ENCODE measurements at places on chromosomes 6 and 20. TPM values are rescaled to one million over a fixed set of nuclear protein-coding genes. Genes with fewer than 3 reads are reported as not detected.
A peak's percentile ranks its signal among the peaks of the same experiment; 100 is the strongest.

GRCh38 chr6:7243179-7243981 lies 69.6 kb downstream of the SSR1 start:
- H3K27ac ChIP-seq = peak overlapping the region; percentile 84
- H3K36me3 ChIP-seq = peaks cover 38% of the 10 kb centered on the region
- no peaks in the 10 kb centered on the region for H3K27me3 ChIP-seq
- no peak overlapping the region for H3K4me3 ChIP-seq

Gene GTSF1L
- not detected for total RNA-seq

DNA sequence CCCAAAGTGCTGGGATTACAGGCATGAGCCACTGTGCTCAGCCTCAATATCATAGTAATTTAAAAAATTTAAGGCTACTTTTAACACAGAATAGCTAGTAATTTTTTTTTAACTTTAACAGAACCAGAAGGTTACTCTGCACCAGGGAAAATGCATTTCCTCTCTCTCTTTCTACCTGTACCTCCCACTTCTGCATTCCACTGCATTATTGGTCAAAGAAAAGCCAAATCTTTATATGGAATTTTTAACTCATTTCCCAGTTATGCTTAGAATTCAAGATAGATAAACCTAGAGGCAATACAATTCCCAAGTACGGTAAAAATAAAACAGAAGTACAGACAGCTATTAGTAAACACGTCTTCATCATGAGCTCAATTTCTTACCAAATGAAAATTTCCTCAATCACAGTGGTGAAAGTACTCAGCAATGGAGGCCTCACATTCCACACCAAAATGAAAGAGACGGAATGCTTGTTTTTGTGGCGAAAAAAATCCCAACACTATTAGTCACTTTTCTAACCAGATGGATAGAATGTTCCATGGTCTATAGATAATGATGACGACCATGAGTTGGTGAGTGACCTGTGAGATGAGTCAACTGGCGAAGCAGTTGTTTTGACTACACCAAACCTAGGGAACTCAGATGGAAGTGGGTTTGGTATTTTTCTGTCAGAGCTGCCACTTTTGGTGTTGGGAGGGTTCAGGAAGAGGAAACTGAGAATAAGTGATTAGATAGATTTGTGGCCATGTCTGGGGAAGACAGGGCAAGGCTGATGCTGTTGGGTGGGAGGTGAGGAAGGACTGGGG lies 104.7 kb upstream of the SGK1 start:
- H3K4me3 ChIP-seq = no peak overlapping the region
- H3K4me1 ChIP-seq = no peaks in the 10 kb centered on the region
- DNase-seq = no peak
- H3K27me3 ChIP-seq = no peaks in the 10 kb centered on the region
- H3K36me3 ChIP-seq = no peaks in the 10 kb centered on the region
- H3K27ac ChIP-seq = no peak overlapping the region

Gene POPDC3
- not detected for total RNA-seq

DNA sequence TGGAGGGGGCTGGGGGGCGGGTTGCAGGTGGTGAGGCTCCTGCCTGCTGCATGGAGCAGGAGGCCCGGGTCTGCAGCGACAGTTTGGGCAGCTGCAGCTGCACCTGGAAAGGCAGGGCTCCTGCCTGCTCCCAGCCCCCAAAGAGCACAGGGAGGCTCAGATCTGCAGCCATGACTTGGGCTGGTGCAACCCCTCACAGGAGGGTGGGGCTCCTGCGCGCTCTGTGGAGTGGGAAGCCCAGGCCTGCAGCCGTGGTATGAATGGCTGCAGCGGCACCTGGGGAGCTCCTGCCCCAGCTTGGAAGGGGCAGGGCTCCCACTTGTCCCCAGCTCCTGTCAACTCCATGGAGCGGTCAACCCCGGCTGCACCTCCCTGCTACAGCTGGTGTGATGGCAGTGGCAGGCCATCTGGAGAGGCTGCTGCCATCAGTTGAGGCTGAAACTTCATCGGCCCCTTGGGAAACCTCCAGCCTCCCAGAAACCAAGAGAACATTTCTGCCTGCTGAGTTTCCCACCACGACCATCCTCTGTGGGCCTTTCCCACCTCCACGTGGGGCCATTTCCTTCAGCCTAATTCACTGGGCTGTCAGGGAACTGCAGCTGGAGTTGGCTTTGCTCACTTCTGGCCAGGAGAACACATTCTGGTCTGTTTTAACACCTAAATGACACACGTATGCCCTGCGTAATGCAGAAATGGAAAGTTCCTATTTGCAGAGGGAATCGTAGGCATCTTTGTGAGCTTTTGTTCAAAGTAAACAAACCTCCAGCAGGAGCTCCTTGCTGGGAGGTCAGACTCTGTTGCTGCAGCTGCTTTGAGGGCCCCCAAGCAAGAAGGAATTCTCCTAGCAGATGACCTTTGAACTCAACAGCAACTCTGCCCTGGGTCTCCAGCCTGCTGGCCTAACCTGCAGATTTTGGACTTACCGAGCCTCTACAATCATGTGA lies 429.0 kb downstream of the PREX1 start:
- no peaks in the 10 kb centered on the region for H3K36me3 ChIP-seq
- no peaks in the 10 kb centered on the region for H3K27me3 ChIP-seq
- no peak overlapping the region for H3K4me3 ChIP-seq
- H3K4me1 ChIP-seq = no peaks in the 10 kb centered on the region
- no peak overlapping the region for H3K27ac ChIP-seq

Gene BLTP3A
- total RNA-seq = 5.3 TPM

GRCh38 chr6:11700118-11700718 lies 78.4 kb downstream of the ADTRP start:
- H3K27ac ChIP-seq = no peak overlapping the region
- no peak overlapping the region for H3K4me3 ChIP-seq
- no peak for DNase-seq

- no peaks in the 10 kb centered on the region for H3K36me3 ChIP-seq
- H3K4me1 ChIP-seq = no peaks in the 10 kb centered on the region
- DNase-seq = no peak
Observed at GRCh38 chr20:18983796-18984195, 170.2 kb downstream of the SCP2D1 start.

DNA sequence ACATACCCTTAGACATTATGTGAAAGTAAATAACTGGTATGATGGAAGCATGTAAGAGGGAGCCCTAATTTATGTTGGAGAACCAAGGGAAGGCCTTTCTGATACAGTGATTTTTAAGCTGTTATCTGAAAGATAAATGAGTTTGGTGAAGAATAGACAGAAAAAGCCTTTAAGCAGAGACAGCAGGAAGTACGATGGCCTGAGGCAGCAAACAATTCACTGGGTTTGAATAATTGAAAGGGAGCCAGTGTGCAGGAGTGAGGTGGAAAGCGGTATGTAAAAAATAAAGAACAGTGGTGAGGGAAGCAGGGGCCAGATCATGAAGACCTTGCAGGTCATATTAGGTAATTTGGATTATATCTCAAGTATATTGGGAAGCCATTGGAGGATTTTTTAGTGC lies 4.1 kb upstream of the RAB23 start:
- no peaks in the 10 kb centered on the region for H3K36me3 ChIP-seq
- H3K4me1 ChIP-seq = no peaks in the 10 kb centered on the region

DNA sequence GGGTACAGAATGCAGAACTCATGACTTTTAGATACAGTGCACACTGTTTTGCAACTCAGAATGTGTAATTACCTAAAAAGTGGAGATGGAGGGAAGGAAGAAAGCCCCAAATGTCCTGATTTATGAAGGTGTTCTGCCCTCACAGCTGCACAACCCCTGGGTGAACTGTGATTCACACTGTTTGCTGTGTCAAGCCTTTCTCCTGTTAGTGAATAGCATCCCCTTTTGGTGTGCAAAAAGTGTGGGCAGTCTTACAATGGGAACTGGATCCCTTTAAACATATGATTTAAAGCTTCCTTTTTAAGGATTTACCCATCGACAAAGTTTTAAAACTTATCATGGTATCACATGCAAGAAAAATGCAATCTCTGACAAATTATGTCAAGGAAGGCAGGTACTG lies 633.4 kb upstream of the EPHA7 start:
- no peaks in the 10 kb centered on the region for H3K4me1 ChIP-seq
- no peak overlapping the region for H3K27ac ChIP-seq
- DNase-seq = no peak
- no peak overlapping the region for H3K4me3 ChIP-seq
- no peaks in the 10 kb centered on the region for H3K36me3 ChIP-seq

Gene PBOV1
- not detected for total RNA-seq

DNA sequence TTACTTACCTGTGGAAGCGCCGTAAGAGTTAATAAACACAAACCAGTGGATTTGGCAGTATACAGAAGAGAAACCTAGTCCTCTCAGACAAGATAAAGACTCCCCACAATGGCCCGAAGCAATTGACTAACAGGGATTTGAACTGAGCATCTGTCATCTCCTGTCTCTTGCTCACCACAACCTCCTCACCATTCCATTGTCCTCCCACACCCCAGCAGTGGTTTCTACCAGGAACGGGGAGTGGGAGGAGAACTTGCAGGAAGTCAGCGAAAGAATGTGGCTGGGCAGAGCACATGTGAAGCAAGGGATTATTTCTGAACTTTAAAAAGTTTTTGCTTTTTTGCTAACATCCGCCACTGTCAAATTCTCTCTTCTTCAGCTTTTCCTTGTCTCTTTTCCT lies 24.6 kb upstream of the TAAR1 start:
- H3K36me3 ChIP-seq = no peaks in the 10 kb centered on the region
- H3K4me3 ChIP-seq = no peak overlapping the region
- DNase-seq = no peak
- no peaks in the 10 kb centered on the region for H3K4me1 ChIP-seq
- H3K27ac ChIP-seq = no peak overlapping the region

Gene THEMIS
- total RNA-seq = 0.11 TPM

- no peak overlapping the region for H3K4me3 ChIP-seq
- H3K4me1 ChIP-seq = no peaks in the 10 kb centered on the region
- H3K36me3 ChIP-seq = no peaks in the 10 kb centered on the region
- H3K27me3 ChIP-seq = no peaks in the 10 kb centered on the region
- H3K27ac ChIP-seq = no peak overlapping the region
Observed at GRCh38 chr20:36820928-36821327, 47.4 kb upstream of the DSN1 start.

- no peaks in the 10 kb centered on the region for H3K27me3 ChIP-seq
- no peak overlapping the region for H3K4me3 ChIP-seq
- no peaks in the 10 kb centered on the region for H3K4me1 ChIP-seq
- no peak overlapping the region for H3K27ac ChIP-seq
- DNase-seq = no peak
Observed at GRCh38 chr6:40274058-40274457, 313.1 kb downstream of the LRFN2 start.

- no peaks in the 10 kb centered on the region for H3K27me3 ChIP-seq
- DNase-seq = no peak
- no peak overlapping the region for H3K27ac ChIP-seq
- no peaks in the 10 kb centered on the region for H3K36me3 ChIP-seq
Observed at GRCh38 chr20:49545572-49545971, 22.4 kb downstream of the PTGIS start.

DNA sequence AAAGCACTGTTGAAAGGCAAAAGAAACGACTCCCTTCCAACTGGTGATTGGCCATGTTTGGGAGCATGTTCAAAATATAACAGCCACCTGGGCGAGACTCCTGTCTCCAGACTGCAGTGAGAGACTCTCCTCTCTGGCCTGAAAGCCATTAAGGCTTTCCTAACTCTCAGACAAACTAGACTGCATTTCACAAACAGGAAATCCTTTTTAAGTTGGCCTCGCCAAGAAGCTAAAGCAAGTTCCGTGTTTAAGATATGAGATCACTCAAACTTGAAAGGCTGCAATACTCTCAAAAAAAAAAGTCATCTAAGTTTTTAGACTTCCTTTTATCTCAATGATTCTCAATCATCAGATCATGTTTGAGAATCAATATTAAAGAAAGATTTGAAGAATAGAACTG lies 117.0 kb downstream of the TFAP2A start:
- no peak for DNase-seq
- no peaks in the 10 kb centered on the region for H3K4me1 ChIP-seq
- H3K36me3 ChIP-seq = no peaks in the 10 kb centered on the region

DNA sequence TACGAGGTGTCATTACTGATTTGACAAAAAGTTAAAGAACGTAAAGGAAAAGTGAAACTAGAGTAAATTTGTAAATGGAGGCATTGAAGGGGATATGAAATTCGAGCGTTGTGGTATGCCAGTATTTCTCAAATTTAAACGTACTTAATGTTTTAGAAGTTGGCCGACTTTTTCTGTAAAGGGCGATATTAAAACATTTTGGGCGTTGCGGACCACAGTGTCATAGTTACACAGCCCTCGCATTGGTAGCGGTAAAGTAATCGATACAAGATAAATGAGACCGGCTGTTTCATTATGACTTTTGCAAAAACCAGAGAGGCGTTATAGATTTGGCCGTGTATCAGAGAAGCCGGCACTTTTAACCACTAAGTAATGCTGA lies 39.6 kb downstream of the OR2B2 start:
- peak overlapping the region; percentile 58 for H3K4me3 ChIP-seq
- DNase-seq = no peak
- peak overlapping the region; percentile 76 for H3K27ac ChIP-seq
- H3K27me3 ChIP-seq = no peaks in the 10 kb centered on the region
- no peaks in the 10 kb centered on the region for H3K4me1 ChIP-seq

DNA sequence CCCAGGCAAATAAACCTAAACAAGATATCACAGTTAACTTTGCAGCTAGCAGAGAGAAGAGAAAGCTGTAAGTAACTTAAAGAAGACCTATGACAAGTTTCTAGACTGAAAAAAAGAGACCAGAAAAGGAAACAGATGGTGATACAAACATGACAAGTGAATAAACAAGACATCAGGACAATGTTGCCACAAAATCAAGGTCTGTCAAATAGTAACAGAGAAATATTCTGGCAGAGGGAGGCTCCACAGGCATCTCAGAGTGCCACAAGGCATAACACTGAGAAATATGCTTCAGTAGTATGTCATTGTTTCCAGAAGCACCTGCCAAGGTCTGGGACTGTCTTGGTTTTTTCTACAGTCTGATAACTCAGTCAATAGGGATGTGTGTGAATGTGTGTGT lies 332.2 kb downstream of the KHDRBS2 start:
- H3K27me3 ChIP-seq = no peaks in the 10 kb centered on the region
- no peak for DNase-seq
- no peak overlapping the region for H3K27ac ChIP-seq
- H3K4me1 ChIP-seq = no peaks in the 10 kb centered on the region
- H3K36me3 ChIP-seq = no peaks in the 10 kb centered on the region

Gene ZNF391
- 0.18 TPM for total RNA-seq

- no peaks in the 10 kb centered on the region for H3K36me3 ChIP-seq
- H3K27ac ChIP-seq = no peak within 1 kb of the TSS
- H3K27me3 ChIP-seq = no peaks in the 10 kb centered on the region
- no peak for DNase-seq
- H3K4me3 ChIP-seq = no peak within 1 kb of the TSS
Observed at GRCh38 chr6:73394577-73395354, at the start of gene DDX43. DDX43 (plus strand) TSS chr6:73394828; CDS start chr6:73394906, 78 bp downstream.

DNA sequence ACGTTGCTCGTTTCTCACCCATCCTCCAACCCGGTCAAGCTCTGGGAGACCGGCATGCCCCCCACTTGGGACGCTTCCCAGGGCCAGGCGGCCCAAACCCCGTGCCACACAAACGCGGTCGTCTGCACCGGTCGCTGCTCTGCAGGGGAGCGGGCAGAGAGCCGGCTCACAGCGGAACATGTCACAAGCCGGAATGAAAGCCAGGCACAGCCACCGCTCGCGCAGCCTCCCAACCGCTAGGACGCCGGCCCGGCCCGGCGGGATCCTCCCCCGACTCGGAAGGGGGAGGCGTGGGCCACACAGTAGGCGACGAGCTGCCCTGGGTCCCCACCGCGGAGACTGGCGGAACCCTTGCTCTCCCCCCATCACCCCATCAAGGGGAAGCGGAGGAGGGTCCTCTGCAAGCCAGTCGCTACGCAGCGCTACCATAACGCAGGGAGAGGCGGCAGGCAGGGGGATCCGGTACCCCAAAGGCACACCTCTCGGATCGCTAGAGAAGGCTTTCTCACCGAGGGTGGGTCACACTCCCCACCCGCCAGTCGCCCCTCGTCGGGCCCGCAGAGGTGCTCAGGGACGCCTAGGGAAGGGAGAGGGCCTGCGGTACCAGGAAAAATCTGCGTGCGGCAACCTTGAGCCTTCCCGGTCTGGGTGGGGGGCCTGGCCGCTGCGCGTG lies 768.4 kb upstream of the DEFB115 start:
- no peak overlapping the region for H3K4me3 ChIP-seq
- DNase-seq = no peak
- no peaks in the 10 kb centered on the region for H3K36me3 ChIP-seq

All from right lobe of liver (tissue), 6 donors.